Right cardiac atrium (tissue), 5 donors: ENCODE measurements at places on chromosomes 7 and 10.

- DNase-seq, result no peak
Measured at GRCh38 chr7:134844200-134844599, 64.8 kb downstream of the CALD1 start.

- no peak for DNase-seq
Measured at GRCh38 chr10:100522945-100523344, 3.3 kb upstream of the SEC31B start.

GRCh38 chr7:36232971-36233550 lies 80.0 kb downstream of the EEPD1 start:
- no peak for DNase-seq

DNA sequence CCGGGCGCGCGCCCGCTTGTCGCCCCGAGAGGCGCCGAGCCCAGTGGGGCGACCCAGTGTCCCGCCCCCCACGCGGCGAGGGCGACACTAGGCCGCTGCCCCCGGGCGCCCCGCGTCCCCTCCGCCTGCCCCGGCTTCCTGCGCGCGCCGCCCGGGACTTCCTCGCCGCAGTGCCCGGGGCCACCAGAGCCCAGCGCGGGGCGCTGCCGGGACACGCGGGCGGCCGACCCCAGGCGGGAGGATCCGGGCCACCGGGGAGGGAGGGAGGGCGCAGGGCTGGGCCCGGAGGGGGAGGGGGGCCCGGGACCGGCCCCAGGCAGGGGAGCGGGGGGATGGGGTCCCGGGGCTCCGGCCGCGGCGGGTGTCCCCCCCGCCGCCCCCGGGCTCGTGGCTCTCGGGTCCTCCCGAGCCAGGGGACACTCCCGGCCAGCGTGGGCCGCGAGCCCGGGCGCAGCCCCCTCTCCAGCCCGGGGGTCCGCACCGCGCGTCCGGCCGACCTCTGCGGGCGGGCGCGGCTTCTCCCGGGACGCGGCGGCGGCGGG lies 435 bp upstream of the PWWP2B start:
- peak; percentile 88 for DNase-seq

GRCh38 chr7:124577256-124577655 lies 188.3 kb downstream of the GPR37 start:
- DNase-seq, result no peak

GRCh38 chr7:44736896-44737295 lies 11.8 kb upstream of the ZMIZ2 start:
- no peak for DNase-seq

DNA sequence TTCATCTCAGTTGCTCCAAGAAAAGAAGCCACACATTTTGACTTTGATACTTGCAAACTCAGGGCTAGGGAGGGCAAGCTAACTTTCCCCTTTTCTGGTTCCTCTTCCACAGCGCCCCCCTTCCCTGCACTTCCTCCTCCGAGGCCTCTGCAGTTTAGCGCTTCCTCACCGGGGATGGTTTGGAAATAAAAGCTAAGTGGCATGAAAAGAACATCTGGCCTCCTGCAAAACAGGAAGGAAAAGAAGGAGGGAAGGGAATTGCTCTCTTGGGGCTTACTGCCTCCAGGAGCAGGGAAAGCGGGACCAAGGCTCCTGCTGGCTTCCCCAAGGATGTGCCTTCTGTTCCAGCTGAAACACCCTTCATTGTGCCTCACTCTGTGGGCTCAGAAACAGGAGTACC lies 42.3 kb downstream of the PRKCQ start:
- DNase-seq, result no peak

DNA sequence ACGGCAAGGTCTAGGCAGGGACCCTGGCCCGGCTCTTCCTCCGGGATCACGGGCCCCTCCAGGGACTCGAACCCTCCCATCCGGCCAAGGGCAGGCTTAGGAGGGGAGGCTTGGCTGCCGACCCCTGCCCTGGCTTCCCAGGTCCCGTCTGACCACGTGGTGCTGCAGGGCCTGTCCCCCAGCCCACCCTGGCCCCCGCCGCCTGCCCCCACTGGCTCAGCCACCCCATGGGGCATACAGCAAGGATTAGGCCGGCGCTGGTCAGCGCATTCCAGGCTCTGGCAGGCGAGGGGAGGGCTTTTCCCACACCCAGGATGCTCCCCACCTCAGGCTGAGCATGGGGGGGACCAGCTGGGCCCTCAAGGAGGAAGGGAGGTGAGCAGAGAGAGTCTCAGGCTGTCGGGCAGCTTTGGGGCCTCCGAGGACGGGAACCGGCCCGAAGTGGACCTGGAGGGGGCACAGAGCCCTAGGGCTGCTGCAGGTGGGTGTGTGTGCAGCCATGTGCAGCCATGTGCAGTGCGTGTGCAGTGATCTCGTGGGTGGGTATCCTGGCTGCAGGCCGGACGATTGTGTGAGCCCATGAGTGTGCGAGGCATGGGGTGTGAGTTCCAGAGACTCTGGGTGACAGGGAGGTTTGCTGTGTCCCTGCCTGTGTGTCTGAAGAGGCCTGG lies 713 bp upstream of the GRIFIN start:
- no peak for DNase-seq

DNA sequence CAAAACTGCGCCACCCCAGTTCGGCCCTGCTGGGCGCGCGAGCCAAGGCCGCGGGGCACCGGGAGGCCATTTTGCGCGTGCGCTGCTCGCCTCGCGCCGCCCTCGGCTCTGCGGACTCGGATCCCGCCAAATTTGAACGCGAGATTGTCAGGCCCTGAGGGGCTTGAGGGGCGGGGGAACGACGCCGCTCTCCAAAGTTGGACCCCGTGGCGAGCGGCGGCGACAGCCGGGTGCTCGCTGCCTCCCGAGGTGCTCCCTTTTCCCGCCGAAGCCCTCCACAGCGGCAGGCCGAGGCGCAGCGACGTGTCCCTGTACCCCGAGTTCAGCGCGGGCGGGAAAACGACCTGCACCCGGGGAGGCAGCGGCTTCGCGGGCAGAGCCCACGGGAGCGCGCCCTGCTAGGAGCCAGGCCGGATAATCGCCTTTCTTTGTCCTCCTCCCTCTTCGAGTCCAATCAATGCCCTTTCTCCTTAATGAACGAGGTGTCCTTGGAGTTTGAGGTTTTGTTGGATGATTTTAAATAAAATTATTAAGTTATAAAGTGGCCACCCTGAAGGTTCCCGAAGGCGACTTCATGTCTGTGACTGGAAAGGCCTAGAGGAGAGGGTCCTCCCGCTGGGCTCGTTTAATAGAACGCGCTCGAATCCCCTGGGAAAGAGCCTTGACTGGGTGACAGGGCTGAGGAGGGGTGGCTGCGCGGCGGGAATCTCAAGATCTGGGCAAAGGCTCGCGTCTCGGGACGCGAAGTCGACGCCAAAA lies 10.7 kb upstream of the SPAG6 start:
- peak; percentile 66 for DNase-seq

DNA sequence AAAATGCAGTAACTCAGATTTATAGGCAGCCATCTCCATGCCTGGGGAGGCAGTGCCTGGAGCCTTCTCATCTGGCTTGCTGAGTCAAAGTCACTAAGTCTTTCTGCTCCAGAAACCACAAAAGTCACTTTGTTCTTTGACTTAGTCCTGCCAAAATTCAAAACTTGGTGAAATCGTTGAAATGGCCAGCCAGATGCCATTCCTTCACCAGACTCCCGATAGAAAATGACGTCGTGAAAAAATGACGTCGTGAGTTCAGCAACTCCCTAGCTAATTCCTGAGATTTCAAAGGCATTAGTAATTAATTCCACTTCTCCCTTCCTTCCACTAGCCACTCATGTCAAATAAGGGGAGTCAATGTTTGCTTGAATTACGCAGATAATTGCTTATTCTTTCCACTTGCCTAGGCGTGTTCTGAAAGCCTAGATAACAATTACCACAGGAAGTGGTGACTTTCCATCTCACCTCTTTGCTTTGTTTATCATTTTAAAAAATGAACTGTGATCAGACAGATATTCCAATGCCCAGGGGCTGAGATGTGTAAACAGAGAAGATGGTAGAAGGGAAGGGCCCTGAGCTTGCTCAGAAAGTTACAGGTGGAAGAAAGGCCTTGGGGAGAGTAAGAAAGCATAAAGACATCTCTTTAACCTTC lies 48.5 kb upstream of the OSBPL3 start:
- DNase-seq, result no peak

DNA sequence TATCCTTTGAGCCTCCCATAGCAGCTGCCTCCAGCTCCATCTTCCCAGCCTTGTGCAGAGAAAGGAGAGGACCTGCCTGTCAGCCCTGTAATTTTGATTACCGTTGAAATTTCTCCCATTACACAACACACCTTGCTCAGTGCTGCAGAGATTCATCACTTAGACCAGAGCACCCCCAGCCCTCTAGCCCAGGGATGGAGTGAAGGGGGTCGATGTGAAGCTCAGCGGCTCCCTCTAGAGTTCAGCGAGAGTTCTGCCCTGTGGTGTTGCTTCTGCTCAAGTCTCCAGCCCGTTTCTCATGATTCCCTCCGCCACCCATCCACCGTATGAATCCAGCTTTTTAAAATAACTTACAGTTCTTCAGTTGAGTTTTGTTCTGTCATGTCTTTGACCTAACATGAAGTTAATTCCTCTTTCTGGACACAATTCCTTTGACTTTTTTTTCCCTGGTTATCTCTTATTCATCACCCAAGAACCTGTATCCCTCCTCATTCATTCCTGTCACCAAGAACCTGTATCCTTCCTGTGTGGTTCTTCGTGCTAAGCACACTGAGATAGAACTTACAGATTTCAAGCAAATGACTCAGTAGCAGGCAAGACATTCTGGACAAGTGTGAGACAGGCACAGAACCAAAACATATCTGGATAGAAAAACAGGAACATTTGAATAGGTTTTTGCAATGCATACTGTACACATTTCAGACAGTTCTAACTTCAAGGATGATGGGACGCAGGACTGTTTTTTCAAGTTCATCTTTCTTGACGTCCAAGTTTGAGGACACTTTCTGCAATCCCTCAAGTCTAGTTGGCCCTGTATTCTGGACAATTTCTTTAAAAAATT lies 35.0 kb upstream of the ZNF32 start:
- no peak for DNase-seq

GRCh38 chr10:98293550-98294269 lies 25.7 kb upstream of the LOXL4 start:
- no peak for DNase-seq

DNA sequence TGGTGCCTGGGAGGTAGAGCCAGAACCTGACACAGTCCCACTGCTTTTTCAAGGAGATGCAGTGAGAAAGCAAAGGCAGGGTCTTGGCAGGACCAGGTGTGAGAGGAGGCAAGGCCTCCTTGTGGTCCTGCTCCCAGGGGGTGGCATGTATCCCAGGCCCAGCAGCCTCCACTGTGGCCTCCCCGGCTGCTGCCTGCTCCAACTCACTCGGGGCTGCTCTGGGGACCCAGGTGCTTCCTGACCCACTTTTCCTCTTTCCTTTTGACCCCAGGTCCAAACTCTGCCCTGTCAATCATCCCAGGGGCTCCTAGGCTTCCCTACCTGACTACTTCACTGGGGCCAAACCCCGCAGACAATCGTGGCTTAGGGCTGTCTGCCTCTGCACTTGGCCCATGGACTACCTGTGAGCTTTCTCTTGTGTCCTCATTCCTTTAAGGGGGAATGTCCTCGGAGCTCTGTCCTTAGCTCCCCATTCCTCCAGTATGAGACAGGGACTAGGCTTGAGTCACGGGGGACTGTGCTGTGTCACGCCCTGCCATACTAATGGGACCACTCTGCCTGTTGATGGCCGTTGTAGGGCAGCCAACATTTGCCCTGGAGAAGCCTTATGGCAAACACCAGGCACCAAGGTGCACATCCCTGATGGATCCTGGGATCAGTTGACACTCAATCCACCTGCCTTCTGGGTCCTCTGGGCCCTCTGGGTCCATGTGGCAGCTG lies 1.1 kb upstream of the AEBP1 start:
- peak; percentile 6 for DNase-seq

GRCh38 chr10:71272056-71272771 lies 46.8 kb upstream of the SLC29A3 start:
- no peak for DNase-seq

- peak; percentile 69 for DNase-seq
Measured at GRCh38 chr7:25093268-25093826, 31.7 kb downstream of the CYCS start.

DNA sequence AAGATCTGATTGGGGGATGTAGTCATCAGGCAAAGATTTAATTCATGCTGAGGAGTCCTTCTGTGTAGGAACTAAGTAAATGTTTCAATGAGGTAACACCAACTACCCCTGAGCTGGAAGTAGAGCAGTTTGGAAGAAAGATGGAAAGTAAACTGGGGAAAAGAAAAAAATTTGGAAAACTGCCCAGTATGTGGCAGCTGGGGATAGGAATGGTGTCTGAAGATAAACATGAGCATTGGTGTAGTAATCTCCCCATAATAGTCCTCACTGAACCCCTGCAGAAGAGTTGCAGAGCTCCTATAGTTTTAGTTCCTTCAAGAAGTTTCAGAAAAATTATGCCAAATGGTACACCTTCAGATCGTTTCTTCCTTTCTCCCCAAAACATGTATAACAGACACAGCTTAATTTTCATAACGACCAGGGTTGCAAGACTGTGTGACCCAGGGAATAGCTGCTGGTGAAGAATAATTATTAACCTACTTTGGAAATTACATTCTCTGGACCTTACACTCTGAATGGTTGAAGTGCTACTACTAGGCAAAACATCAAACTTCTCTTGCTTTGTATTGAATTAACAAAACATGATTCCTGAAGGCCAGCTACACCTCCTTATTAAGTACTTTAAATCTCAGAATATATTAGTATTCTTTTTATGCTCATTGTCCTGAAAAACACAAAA lies 446.4 kb upstream of the NRG3 start:
- DNase-seq, result no peak

DNA sequence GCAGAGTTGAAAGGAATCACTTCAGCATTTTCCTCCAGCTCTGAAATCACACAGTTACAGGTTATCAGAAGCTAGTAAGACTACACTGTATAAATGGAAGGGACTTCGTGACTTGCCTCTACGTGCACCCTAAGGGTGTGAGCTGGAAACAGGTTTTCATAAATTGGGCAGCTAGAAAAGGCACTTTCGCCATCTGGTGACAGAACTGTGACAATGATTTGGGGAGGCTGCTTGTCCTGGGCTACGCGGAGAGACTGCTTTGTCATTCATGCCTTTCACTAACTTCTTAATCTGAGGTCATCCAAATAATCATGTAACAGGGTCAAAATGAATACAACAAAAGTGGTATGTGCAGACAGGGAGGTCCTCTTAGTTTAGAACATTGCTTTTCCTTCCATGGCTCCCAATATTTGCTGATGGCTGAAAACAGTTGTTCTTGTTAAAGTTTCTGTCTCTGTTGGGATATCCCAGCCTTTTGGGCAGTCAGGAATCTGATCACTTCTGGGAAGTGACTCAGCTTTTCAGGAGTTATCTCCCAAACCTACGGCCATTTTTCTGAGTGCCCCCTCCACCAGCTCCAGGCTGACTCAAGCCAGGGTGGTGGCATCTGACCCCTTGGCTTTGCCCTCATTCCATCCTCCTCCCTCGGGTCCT lies 17.8 kb downstream of the VWC2 start:
- DNase-seq, result no peak

- DNase-seq, result no peak
Measured at GRCh38 chr10:6115824-6116350, 27.1 kb downstream of the RBM17 start.

DNA sequence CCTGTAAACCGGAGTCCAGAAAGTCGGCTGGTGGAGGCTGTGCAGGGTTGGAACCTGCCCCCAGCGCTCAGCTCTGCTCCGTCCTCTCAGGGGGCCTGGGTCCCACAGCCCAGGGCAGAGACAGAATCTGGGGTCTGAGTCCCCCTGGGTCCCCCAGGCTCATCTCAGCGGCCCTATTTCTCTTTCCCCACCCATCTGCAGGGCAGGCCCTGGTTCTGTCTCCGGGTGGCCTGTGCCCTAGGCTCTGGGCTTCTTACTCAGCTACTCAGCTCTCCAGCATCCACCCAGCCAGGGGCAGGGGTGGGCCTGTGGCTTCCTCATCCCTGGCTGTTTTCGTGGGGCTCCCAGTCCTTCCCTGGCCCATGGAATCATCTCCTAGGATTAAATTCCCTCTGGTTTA lies 183.4 kb downstream of the ADARB2 start:
- DNase-seq, result no peak

GRCh38 chr10:21807180-21807579 lies 196.3 kb downstream of the DNAJC1 start:
- DNase-seq, result no peak
